Stimulated activated CD4-positive, alpha-beta T cell treated with anti-CD3 and anti-CD28 coated beads, Interleukin-4, amount 100 ng/mL, for 1 hour (primary cell): ENCODE measurements at places on chromosomes 2 and 18.

- peak; percentile 88 for DNase-seq
These were observed 9.1 kb upstream of the NR4A2 start for GRCh38 chr2:156341452-156342253.

- no peak for DNase-seq
These were observed 169.7 kb upstream of the SMAD2 start for GRCh38 chr18:48100165-48100575.

- no peak for DNase-seq
These were observed 37.6 kb upstream of the MCM6 start for GRCh38 chr2:135913727-135914365.

- peak; percentile 65 for DNase-seq
These were observed 65.5 kb downstream of the FBXO15 start for GRCh38 chr18:74081966-74082741.

DNA sequence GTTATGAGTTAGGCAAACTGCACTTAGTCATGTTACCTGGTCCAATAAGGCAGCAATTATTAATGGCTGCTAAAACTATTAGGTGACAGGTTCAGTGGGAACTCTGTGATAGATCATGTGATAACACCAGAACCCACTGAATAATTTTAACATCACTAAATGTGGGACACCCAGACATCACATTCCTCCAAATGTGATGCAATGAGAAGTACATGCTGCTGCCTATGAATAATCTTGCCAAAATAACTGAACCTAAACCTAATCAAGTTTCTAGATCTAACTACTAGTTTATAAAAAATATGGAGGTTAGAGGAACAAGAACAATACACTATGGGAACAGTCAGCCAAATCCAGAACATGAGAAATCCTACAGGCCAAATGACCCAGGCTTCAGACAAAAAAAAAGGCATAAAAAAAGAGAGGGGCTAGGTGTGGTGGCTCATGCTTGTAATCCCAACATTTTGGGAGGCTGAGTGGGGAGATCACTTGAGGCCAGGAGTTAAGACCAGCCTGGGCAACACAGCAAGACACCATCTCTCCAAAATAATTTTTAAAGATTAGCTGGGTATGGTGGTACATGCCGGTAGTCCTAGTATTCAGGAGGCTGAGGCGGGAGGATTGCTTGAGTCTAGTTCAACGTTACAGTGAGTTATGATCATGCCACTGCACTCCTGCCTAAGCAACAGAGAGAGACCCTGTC is 7.0 kb upstream of the ACTR2 start:
- DNase-seq, result no peak

DNA sequence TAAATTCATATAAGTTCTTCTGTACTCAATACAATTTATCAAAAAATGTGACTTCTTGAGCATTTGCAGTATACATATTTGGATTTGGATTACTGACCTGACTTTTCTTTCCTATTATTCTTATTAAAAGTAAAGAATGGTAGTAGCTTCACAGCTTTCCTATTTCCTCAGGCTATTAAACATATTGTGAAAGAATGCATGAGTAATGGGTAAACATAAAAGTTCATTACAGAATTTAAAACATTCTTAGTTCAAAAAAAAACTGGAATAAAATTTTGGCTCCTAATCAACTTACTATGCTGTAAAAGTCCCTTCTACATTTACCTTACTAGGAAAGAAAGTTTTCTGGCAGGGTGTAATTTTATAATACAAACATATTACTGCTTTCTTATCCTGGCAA is 27.3 kb upstream of the C2orf66 start:
- DNase-seq, result no peak

DNA sequence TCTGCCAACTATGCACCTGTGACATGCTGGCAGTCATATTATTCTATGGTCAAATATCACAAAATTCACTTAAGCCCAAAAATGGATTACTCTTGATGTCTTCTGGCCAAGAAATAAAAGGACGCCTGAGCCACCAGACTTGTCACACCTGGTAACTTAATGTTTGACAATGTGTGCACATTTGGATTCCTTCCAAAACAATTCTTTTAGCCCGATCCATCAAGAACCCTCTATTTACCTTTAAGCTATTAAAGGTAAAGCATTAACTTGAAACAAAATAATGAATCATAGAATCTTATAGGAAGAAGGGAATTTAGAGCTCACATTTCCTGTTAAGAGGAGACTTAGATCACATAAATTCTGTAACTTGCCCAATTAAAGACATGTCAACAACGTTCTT is 46.5 kb upstream of the NFU1 start:
- DNase-seq, result no peak
